ENCODE measurements at places on chromosomes 6 and 20.

GRCh38 chr6:165899611-165900010, 236.6 kb upstream of the PDE10A start:
- DNase-seq: no peak

- DNase-seq: no peak
Observed at GRCh38 chr20:50029697-50030461, 47.1 kb downstream of the SNAI1 start.

- no peak for DNase-seq
Observed at GRCh38 chr6:73929405-73929804, 233.4 kb downstream of the CD109 start.

DNA sequence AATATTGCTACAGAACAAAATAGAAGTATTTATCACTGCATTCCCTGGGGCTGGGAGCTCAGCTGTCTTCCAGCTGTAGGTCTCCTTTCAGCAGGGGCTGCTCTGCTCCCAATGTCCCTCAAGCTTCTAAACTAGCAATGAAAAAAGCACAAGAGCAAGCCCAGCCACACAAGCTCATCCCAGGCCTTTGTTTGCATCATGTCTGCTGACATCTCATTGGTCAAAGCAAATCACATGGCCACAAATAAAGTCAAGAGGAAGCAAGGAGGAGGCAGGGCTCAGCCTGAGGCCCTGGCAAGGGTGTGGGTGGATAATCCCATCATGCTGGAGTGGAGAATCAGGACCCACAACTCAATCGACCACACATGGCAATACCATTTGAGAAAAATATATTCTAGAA, 2.2 kb upstream of the BFSP1 start:
- DNase-seq: no peak

DNA sequence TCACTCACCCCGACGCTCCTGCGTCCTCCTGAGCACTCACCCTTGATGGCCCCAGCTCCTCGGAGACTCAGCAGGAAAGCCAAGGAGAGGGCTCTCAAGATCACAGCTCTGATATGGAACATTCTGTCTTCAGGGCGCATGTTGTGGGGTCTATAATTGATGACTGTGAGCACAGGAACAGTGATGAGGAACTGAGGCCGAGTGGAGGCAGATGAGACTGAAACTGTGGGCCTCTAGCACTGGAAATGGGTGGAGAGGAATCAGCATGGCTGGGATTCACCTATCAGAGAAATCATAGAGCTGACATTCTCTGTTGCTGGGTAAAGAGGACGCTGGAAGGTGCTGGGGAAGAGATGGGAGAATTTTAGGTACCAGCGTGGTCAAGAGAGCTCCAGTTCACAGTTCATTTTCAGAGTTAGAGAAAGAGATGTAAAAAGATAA, at the start of gene HLA-DPA1:
TSS of gene HLA-DPA1 (minus strand) at position 219 of the 441 bp plus-strand sequence.
- DNase-seq: no peak

GRCh38 chr6:35140639-35141006, 516 bp downstream of the TCP11 start:
- DNase-seq: no peak

GRCh38 chr6:159829526-159829925, 29.4 kb downstream of the PNLDC1 start:
- no peak for DNase-seq

DNA sequence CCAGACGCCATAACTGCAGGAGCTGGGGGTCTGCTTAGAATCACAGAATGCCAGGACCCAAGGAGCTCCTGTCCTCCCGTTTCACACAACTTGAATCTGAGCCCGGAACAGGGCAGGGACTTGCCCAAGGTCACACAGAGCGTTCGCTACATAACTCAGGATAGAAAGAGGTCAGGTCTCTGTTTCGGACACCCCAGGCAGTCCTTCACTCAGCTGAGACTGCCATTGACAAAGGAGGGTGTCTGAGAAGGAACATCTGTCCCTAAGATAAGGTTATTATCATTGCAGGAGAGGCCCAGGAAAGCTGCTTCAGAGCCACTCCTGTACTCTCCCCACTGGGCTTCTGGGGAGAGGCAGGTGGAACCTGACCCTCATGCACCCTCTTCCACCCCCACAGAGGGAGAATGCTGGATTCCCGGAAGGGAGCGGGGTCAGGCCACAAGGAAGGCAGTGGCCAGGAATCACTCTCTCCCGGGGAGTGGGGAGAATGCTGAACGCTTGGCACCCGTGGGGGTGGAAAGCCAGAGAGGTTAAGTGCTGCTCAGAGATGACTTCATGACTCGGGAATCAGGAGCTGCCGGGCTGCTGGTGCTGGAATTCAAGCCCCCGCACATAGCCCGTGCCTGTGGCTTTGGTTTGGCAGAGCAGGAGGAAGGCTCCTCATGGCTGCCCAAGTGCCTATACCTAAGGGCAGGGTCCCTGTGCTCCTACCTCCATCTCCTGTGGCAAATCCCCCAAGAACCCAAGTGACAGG, 10.7 kb downstream of the SDC4 start:
- DNase-seq: no peak

DNA sequence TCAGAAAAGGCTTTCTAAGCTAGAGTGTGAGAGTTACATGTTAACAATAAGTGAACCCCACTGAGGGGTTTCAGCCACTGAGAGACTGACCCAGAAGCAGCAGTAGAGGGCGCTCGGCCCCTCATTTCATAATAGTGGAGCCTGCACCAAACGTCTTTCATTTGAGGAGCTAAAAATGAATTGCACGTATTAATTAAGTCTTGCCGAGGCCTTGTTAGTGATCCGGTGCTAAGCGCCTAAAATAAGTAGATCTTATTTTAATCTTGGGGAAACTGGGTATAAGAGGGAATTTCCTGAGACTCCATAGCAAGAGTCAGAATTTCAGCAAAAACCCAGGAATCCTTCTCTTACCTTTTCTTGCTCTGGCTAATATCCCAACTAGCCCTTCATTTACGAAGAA, 209.7 kb downstream of the FARS2 start:
- DNase-seq: peak; percentile 77

DNA sequence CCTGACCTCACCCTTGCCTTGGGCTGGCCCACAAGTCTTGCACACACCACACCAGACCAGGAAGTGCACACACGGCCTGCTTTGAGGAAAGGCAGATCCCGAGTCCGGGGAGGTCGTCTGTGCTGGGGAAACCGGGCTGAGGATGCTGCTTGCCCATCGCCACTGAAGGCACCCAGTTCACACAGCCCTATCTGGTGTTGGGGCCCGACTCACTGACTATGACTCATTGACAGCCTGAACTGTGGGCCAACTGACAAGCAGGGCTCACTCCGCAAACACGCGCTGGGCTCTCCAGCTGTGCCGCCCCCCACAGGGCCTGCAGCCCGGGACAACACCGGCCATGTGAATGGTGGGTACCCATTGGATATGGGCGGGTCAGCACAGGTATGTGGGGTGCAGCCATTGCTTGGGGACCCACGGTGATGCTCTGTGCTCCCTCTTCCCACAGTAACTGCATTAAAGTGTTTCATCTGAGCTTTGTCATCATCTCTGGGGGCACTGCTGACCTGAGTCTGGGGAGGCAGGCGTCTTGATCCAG, 1.6 kb downstream of the SAMD10 start:
- no peak for DNase-seq
